Stimulated activated CD8-positive, alpha-beta memory T cell treated with anti-CD3 and anti-CD28 coated beads, Interleukin-7, amount 100 ng/mL, for 1 hour (primary cell): ENCODE measurements at places on chromosomes 1 and 21.

- no peak for DNase-seq
These were observed 6.4 kb upstream of the TNNI1 start for GRCh38 chr1:201427963-201428362.

DNA sequence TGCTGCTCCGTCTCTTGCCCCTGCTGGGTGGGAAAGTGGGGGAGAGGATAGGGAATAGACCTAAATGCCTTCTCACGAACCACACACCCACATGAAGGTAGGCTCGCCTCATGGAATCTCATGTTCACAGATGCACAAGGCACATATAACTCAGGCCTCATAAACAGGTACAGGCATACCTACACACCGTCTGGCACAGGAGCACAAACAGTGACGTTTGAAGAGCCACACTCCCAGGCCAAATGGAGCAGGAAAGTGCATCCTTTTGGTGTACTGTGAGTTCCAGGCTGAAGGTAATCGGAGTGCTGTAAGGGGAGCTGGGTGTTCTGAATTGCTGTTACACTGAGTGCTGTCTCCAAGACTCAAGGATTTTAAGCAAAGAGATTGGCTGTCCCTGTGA is 13.1 kb downstream of the UTP11 start:
- DNase-seq: no peak

- DNase-seq: no peak
These were observed 20.6 kb downstream of the ESPN start for GRCh38 chr1:6445062-6445763.

GRCh38 chr1:25431955-25432719 is 1.4 kb downstream of the MACO1 start:
- no peak for DNase-seq

GRCh38 chr1:151578941-151579340 is 32.9 kb upstream of the SNX27 start:
- no peak for DNase-seq

GRCh38 chr1:183996396-183996795 is 41.1 kb downstream of the COLGALT2 start:
- no peak for DNase-seq

GRCh38 chr1:76073481-76073880 is 1.1 kb upstream of the ST6GALNAC3 start:
- no peak for DNase-seq

- no peak for DNase-seq
These were observed 140.4 kb upstream of the IPO9 start for GRCh38 chr1:201688514-201688913.

DNA sequence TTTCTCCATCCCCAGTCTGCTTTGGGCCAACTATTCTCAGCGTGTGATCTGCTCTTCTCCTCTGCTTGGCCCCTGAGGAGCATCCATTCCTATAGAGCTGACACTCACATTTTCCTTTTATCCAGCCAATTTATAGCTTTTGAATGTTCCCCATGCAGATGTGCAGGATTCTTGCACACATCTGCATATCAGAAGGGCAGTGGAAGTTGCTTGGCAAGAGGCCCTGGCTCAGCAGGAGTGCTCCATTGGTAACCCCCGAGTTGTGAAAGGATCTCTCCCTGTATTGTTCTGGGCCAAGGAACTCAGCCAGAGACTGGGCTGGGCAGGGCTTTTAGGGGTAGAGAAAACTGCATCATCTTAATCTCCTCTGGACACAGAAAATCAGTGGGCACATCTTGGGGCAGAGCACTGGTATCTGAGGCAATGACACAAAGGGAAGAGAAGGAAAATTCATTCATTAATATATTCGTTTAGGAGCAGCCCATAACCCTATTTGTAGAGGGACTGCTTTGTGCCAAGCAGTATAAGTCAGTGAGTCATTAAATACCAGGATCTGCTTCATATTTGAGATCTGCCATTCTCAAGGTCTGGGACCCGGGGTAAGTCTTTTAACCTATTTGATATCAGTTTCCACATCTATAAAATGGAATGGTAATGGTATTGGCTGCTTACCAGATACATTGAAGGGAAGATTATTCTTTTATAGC is 31.0 kb upstream of the BEND5 start:
- DNase-seq: no peak

GRCh38 chr1:68495968-68496679 is 758 bp downstream of the DEPDC1 start:
- no peak for DNase-seq

GRCh38 chr1:171083222-171083621 is 7.5 kb upstream of the FMO3 start:
- no peak for DNase-seq

DNA sequence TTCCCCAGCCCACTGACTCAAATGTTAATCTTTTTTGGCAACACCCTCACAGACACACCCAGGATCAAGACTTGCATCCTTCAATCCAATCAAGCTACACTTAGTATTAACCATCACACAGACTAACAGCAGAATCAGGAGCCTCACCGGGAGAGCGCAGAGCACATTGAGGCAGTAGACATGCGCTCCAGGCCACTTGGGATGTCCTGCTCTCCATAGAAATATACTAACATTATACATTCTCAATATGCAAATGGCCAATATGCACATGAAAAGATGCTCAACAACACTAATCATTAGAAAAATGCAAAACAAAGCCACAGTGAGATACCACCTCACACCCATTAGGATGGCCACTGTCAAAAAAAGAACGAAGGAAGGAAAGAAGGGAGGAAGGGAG is 135.0 kb upstream of the KCNE2 start:
- DNase-seq: no peak

DNA sequence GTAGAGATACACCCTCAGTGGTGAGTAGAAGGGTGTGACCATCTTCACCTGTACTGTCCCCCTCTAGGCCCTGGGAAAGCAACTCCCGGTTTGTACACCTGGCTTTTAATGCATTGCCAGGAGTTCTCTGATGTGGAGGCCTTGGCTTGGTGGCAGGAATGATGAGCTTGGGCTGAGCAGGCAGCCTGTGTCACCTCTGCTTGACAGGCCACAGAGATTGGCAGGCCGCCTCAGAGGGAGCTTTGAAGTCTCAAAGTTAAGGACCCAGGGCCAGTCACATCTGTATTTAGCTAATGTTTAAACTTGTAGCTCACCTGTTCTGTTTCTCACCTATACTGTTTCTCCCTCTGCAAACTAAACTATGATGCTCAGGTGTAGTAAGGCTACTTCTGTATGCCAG is 28.5 kb downstream of the HUNK start:
- no peak for DNase-seq

GRCh38 chr1:230352537-230352936 is 73.6 kb downstream of the PGBD5 start:
- DNase-seq: no peak

DNA sequence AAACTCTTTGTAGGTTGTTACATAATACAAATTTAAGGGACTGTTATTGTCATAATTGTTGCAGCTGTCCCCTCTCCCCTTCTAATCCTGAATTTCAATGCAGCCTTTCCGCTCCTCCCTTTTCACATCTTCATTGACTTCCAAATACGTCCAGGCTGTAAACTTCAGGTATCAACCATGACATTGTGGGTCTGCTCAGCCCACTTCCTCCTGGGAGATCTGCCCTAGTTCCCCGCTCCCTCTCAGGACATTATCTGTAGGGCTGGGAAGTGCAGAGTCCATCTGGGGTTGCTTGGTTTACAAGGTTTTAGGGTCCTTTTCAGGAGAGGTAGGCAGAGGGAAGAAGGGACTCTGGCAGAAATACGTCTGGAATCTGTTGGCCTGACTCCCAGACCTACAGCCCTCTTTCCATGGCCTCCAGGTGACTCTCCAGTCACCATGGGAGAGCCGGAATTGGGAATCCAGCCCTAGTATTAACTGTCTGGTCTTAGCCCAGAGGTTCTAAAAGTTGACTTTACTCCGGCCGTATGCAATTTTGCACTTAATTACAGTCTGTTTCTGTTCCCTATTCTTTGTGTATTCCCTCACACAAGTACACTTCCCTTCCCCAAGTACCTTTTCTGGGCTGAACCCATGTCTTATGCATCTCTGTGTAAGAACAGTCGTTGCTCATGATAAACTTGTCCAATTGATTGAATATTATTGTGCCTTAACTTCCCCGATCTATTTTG is 4.7 kb upstream of the DENND2D start:
- DNase-seq: no peak

- no peak for DNase-seq
These were observed 7.0 kb upstream of the POFUT2 start for GRCh38 chr21:45294509-45295291.

DNA sequence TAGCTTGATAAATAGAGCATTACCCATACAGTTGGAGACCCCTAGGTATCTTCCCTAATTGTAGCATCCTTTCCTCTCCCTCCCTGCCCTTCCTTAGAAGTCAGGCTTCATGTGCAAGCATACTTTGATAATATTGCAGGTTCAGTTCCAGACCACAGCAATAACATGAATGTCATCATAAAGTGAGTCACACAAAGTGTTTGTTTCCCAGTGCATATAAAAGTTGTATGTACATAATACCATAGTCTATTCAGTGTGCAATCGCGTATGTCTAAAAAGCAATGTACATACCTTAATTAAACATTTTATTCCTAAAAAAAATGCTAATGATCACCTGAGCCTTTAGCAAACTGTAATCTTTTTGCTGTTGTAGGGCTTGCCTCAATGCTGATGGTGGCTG is 33.4 kb upstream of the KAZN start:
- DNase-seq: no peak

- no peak for DNase-seq
These were observed 105.5 kb downstream of the RPE65 start for GRCh38 chr1:68344208-68344607.

- no peak for DNase-seq
These were observed 180.7 kb downstream of the ZC3H11B start for GRCh38 chr1:219432191-219432606.

DNA sequence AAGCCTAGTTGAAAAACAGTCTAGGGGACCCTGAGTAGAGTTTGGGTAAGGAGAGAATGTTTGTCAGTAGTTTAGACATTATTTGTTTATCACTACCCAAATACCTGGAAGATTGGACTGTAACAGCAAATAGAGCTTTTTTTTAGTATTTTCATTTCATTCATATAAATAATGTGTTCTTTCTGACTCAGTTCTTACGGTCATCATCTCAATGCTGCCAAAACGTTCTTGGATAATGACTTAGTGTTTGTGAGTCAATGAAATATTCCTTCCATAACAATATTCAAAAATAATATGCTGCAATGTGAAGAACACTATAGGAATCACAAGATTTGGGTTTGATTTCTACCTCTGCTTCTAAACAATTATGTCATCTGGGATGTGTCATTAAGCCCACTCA is 400.0 kb upstream of the PKN2 start:
- DNase-seq: no peak

DNA sequence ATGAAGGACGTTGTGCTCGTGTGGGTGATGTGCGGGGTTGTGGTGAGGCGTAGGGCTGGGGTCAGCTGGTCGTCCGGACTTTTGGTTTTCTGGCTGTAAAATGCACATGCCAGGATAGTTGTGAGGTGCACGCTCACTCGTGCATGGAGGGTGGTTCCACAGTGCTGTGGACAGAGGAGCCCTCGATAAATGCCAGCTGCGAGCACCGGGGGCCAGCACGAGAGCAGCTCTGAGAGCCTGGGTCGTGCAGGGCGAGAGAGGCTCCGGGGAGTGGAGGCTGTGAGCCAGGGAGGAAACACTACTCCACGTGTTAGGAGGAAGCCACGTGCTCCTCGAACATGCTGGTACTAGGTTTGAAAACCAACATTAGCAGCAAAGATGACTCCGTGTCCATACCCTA is 39.4 kb downstream of the COL18A1 start:
- no peak for DNase-seq

- DNase-seq: no peak
These were observed 239.6 kb upstream of the DUSP10 start for GRCh38 chr1:221981461-221981860.

DNA sequence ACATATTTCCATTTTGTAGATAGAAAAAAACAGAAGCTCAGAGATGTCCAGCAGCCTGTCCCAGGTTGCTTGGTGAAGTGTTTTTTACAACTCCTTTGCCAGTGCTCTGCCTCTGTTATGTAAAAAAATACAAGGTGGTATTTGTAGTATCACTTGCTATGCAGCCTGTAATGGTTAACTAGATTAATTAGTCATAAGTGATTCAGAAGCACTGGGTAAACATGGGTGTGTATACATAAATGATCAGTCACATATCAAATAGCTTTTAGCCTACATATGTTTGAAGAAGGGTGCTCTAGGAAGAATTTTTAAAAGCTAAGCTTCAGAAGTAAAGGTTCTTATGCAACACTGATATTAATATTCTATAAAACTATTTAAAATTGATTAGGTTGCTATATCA is 70.0 kb upstream of the MAGI3 start:
- no peak for DNase-seq

DNA sequence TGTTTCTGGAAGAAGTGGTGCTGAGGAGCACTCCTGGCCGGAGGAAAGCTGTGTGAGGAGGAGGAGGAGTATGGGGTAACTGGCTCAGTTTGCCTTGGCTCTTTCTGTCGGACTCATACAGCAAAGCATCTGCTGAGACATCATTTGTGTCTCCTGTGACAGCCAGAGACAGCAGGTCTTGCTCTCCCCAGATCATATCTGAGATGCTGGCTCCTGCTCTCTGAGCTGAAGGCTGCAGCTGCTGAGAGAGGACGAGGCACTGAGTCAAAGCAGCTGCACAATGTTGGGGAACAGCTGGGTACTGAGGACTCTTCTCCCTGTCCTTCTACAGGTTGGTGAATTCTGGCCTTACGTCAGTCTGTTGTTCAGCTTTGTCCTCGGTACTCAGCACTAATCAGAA is 14.3 kb downstream of the OR2B11 start:
- DNase-seq: no peak

DNA sequence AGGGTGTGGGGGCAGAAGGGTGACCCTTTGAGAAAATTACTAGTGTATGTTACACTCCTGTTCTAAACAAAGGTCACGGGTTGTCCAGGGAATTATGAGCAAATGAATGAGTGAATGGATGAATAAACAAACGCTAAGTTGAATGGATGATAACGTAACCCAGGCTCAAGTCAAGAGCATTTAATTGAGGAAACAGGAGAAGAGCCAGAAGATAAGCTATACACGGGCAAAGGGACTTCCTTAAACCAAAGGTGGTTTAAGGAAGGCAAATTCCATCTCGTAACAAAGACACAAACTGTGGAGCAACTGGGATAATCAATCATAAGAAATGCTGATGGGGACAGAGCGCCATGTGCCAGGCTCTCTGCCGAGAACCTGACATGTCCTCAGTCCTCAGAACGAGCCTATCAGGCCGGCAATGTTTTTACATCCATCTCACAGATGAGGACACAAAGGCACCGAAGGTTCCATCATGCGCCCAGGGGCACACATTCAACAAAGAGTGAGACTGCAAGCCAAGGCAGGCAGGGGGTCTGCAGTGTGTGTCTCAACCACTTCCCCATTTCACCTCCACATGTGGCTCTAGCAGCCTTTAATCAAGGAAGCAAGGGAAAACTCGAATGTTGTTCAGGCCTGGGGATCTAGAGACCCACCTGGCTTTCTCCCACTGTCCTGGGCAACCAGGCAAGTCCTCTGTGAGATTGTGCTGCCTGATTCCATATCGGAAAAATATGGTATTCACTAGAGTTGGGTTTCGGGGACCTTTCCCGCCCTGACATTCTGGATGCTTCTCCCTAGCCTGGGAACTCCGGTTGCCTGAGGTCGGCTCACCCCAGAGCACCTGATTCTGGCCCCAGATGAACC is 126.8 kb upstream of the EDN2 start:
- DNase-seq: no peak

- no peak for DNase-seq
These were observed 112.8 kb downstream of the PLPP3 start for GRCh38 chr1:56466538-56466937.
